ENCODE measurements at places on chromosomes 1 and 21. TPM values are rescaled to one million over a fixed set of nuclear protein-coding genes. Genes with fewer than 3 reads are reported as not detected.
A peak's percentile ranks its signal among the peaks of the same experiment; 100 is the strongest.

Gene OR2L13
- polyA plus RNA-seq = not detected

GRCh38 chr1:174013864-174014418 is 8.2 kb downstream of the RC3H1 start:
- DNase-seq = no peak

DNA sequence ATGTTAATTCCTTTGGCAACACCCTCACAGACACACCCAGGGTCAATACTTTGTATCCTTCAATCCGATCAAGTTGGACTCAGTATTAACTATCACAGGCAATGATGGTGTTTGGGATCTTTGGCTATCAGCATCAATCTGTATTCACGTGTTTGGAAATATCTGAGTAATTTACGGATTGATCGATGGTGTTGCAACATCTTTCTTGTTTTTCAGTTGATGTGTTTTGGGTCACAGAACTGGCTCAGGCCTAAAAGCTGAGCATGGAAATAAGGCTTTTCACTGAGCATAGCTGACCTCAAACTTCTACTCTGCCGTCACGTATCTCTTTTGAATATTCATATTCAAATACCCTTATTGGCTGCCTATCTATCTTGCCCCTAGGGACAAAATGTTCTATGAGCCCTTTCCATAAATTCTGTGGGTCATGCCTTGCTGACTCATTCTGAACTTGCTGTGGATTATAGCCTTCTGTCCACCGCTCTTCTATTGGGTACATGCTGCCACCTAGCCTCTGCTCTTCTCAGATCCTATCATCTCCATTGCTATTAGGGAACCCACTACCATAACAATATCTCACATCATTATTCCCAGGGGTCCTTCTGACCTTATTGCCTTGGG is 156.0 kb downstream of the PDE4B start:
- DNase-seq = no peak

DNA sequence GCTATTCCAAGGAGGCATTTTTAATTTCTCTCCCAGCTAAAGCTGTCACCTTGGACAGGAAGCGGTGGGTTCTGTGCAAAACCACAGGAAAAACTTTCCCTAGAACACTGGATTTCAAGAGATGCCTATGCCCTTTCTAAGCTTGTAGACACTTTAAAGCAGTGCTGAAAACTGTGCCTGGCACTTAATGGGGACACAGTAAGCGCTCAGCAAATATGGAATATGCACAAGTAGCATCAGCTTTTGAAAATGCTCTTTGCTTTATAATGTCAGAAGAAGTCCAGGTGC is 50.9 kb upstream of the TARBP1 start:
- DNase-seq = no peak

- DNase-seq = no peak
These were observed 838 bp upstream of the RSRP1 start for GRCh38 chr1:25247829-25248754.

DNA sequence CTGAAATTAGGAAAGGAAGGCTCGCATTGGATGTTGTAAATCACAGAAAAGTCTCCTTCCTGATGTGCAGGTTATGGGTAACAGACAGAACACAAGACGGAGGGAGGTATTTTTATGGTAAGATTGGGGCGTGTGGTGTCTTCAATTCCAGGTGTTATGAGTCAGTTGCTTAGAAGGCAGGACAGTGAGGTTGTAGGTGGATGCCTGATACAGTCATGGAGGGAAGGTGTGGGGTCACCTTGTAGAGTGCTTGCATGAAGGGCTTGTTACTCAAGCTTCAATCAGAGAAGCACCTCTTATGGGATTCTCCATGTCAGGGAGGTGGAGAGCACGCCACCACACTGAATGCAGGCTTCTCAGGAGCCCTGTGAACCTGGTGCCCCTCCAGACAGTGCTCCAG is 63.1 kb downstream of the C1orf21 start:
- DNase-seq = no peak

- DNase-seq = no peak
These were observed 167.7 kb downstream of the SIPA1L2 start for GRCh38 chr1:232462213-232462612.

DNA sequence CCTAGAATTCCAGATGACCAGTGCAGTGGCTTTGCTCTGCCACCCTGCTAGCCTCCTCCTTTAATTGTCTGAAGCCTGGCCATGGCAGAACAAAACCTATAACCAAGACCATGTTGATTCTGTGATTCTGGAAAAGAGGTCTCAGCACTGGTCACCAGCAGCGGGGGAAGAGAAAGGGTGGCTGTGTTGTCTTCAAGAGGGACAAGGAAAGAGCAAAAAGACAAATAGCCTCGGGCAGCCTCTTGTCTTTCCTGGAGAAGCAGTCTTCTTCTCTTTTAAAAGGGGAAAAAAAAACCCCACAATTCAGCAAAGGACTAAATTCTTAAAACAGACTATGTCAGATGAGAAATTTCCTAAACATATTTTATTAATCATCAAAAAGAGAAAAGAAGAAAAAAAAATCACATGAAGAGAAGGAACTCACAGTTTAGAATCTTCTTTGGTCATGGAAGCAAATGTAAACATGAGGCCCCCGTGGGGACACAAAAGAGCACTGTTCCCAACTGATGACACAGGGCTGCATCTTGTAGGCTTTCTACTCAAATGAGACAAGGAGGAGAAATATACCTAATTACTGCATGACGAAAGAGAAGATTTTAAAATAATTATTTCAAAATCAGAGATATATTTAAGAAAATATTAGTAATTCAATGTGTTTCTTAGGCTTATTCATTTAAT is 36.3 kb upstream of the RAP1GAP start:
- no peak for DNase-seq

Gene TAS1R1
- not detected for polyA plus RNA-seq

Gene PCP4
- polyA plus RNA-seq = 6.0 TPM

DNA sequence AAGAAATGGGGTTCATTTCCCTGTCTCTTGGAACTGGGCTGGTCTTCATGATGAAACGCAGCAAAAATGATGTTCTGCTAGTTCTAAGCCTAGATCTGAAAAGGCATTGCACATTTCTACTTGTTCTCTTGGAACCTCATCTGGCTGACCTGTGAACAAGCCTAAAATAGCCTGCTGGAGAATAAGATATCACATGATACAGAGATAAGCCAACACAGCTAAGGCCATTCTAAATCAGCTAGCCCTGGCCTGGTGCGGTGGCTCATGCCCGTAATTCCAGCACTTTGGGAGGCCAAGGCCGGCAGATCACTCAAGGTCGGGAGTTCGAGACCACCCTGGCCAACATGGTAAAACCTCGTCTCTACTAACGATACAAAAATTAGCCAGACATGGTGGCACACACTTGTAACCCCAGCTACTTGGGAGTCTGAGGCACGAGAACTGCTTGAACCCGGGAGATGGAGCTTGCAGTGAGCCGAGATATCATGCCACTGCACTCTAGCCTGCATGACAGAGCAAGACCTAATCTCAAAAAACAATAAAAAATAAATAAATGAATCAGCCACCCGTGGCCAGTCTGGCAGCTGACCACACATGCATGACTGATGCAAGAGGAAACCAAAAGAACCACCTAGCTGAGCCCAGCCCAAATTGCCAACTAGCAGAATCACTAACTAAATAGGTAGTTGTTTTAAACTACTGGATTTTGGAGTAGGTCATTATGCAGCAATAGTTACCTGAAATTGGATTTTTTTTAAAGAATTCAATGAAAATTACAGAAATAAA is 18.0 kb downstream of the CD244 start:
- no peak for DNase-seq

DNA sequence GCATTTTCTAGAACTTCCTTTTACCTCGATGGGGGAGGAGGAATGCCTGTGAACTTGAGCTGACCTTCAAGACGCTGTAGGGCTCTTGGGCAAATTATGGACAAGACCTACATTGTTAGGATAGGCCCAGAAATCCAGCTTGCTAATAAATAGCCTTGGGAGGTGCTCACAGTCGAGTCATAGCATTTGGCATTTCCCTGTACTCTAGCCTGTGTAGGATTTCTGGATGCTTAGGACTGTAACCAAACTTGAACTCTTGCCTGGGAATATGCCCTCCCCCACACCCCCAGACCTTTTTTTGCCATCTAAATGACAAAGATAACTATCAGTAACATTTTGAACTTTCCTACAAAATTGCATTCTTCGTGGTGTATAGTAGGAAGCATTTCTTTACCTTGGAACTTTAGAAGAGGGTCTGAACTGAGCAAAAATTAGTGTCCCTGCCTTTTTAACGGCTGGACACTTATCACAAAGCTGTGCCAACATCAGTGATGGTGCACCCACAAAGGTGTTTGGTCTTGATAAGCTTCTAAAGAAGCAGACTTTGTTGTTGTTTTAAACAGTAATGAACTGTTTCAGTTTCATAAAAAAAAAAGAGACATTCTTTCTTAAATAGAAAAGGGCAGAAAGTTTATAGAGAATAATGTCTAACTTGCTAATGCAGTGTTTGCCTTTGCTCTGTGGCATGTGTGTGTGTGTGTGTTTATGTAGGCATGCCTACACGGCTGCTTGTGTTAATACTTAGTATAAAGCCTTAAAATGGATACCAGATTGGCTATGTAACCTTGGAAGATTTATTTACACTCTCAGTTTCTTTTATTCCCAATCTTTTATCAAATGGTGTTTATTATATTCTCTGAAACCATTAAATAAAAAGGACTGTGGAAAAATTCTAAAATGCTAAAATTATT is 88.2 kb downstream of the NFIA start:
- DNase-seq = no peak

- no peak for DNase-seq
These were observed 14.4 kb downstream of the FRRS1 start for GRCh38 chr1:99751877-99752504.

DNA sequence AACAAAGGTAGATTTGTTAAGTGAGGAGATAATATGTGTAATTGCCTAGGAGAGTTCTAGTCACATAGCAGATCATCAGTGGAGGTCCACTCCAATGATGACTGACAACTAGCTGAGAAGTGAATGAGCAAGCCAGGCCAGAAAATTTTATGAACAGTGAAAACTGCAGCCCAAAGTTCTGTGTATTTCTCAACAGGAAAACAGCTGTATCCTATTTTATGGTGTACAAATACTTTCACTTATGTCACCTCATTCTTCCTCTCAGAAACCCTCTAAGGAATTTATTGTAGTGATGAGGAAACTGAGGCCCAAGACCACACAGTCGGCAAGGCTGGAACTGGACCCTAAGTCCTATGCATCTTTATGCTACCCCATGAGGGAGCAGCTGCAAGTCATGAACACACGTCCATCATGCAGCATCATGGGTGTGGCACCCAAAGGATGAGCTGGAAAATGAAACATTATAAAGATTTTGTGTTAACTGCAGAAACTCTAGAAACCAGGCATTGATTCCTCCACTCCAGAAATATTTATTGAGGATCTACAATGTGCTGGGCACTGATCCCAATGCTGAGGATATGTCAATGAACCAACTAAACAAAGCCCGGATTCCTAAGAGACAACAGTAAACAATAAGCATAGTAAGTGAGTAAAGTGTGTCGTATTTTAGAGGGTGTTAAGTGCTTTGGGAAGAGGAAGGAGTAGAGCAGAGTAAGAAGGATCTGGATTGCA is 99.5 kb upstream of the DUSP10 start:
- no peak for DNase-seq

- no peak for DNase-seq
These were observed 830 bp downstream of the RNF186 start for GRCh38 chr1:19814244-19814661.

Gene NCF2
- 1.4 TPM for polyA plus RNA-seq

DNA sequence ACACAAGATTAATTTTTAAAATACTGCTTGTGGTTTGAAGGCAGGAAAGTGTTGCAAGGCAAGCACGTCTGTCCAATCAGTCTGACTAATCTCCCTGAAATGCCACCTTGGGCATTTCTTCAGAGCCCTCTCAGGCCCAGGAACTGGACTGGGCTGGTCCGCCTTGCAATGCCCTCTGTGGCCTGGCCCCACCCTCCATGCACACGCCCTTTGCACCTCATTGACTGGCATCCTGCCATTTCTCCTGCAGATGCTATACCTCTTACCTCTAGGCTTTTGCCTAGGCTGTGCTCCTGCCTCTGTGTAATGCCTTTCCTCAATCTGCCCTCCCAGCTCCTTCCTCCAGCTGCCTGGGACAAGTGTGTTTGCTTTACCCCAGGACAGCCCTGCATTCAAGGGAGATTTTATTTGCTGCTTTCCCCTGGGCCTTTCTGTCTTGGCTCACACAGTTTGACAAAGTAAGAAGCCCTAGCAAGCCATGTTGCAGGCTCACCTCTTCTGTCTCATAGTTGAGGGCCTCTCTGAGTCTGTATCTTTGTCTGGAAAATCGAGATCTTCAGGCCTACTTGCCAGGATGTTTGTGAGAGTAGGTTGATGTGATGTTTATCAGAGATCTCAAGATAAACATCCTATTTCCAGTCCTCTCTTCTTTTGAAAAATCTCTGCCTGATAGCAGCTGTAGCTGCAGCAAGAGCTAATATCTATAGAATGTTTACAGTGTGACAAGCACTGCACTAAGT is 149.2 kb upstream of the JUN start:
- DNase-seq = no peak

- no peak for DNase-seq
These were observed 178.5 kb upstream of the LMO4 start for GRCh38 chr1:87150143-87150542.

Gene OLIG2
- polyA plus RNA-seq = not detected

Gene SLAMF9
- not detected for polyA plus RNA-seq

Gene RHBDL2
- 0.23 TPM for polyA plus RNA-seq

- peak; percentile 55 for DNase-seq
These were observed 22.4 kb downstream of the ARHGEF19 start for GRCh38 chr1:16189921-16190621.

- no peak for DNase-seq
These were observed 5.9 kb downstream of the AKT3 start for GRCh38 chr1:243844186-243844585.

GRCh38 chr1:34896612-34897011 is 32.8 kb downstream of the DLGAP3 start:
- DNase-seq = no peak

DNA sequence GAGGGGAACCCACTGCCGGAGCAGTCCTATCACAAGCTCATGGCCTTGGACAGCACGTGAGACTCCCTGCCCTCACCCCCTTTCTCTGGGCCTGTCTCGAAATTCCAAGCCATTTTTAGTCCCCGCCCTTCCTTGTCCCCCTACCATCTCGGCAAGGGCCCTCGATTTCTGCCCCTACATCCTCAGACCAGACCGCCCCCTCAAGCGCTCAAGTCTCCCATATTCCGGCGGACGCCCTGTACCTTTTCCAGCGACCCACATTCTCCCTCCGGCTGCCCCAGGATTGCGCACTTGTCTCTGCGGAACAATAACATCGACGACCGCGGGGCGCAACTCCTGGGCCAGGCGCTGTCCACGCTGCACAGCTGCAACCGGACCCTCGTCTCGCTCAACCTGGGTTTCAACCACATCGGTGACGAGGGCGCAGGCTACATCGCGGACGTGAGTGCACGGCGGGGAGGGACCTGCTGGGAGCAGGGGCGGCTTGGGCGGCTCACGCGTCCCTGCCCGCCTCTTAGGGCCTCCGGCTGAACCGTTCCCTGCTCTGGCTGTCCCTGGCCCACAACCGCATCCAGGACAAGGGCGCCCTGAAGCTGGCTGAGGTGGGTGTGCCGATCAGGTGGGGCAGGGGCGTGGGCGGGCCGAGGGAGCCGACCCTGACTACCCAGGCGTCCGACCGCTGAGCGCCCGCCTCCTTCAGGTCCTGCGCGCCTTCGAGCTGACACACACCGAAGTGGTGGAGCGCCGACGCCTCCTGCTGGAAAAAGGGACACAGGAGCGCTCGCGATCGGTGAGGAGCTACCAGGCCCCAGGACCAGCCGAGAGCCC is 7.0 kb downstream of the LRRC71 start:
- peak; percentile 88 for DNase-seq
